Activated CD4-positive, CD25-positive, alpha-beta regulatory T cell treated with anti-CD3 and anti-CD28 coated beads, Interleukin-2, amount 50 U/mL, for 16 hours (primary cell): ENCODE measurements at places on chromosomes 5 and 9.

DNA sequence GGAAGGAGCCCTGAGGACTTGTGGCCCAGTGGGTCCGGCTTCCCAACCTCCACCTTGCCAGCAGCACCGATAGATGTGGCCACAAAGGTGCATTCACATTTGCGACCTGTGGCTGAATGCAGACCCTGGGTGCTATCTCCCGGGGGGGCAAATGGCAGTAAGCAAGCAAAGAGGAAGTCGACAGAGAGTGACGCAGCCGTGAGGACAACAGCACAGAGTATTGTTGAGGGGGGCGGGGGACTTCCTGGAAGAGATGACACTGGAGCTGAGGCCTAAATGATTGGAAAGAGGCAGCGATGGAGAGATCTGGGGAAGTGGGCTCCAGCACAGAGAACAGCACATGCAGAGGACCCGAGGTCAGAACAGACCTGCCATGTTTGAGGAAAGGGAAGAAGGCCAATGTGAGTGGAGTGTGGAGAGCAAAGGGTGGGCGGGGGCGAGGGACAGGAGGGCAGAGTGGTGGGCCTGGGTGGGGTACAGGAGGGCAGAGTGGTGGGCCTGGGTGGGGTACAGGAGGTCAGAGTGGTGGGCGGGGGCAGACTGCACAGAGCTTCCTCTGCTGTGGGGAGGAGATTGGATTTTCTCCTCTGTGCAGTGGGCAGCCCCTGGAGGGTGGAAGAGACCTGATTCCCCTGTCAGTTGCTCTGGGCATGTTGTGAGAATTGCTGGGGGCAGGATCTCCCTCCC lies 42.6 kb downstream of the ADAMTS2 start:
- no peak for DNase-seq

DNA sequence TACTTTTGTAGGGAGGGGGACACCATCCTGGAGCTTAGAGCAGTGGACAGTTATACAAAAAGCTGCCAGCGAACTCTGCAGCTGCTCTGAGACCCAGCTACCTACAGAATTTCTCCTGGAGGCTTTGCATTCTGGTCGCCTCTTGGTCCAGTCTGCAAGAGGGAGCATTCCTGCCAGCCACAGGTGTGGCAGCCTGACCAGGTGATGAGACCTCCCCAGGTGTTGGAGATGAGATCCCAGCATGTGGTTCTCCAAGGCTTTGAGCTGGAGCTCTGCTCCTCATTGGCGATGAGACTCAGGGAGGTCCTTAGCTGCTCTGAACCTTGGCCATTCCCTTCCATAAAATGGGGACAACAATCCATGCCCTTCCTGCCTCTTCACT lies 69.3 kb downstream of the RGS3 start:
- DNase-seq = no peak

- no peak for DNase-seq
These were observed 29.5 kb upstream of the SMAD5 start for GRCh38 chr5:136103118-136103517.

DNA sequence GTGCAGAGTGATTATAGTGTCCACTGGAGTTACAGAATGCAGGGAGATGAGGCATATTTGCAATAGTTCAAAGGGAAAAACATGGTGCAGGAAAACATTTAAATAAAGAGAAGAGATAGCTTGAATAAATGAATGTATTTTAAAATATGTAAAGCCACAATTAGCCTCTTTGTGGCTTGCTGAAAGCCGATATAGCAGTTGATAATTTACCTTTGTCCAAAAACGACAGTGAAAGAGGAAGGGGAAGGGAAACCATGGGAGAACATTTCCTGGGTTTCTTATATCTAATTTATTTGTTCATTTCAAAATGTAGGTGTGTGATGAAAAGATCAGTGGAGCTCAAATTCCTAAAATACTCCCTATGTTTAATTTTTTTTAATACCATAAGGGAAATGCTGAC lies 156.1 kb downstream of the DENND1A start:
- DNase-seq = no peak

- DNase-seq = no peak
These were observed 315.3 kb upstream of the RPS23 start for GRCh38 chr5:82593481-82593880.

- no peak for DNase-seq
These were observed 81.8 kb downstream of the SHC3 start for GRCh38 chr9:89096807-89097206.

DNA sequence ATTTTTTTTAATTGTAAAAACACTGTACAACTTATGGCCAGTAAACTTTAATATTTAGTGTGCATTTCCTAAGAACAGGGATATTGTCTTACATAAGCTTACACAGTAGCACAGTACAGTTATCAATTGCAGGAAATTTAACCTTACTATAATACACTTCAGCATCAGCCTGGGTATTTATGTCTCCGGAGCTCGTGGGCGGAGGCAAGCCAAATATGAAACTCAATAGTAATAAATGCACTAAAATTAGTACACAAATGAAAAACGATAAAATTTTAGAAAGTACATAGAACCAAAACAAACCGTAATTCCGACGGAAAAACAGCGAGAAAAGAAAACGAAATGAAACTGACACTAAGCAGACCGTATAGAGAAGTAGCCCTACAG lies 91.2 kb downstream of the ANXA2R start:
- no peak for DNase-seq
